ENCODE measurements at places on chromosomes 7 and 10.

GRCh38 chr7:108711611-108712010 lies 141.9 kb downstream of the DNAJB9 start:
- DNase-seq, result no peak

GRCh38 chr7:99115379-99115778 lies 28.5 kb downstream of the SMURF1 start:
- DNase-seq, result no peak

- DNase-seq, result no peak
Observed at GRCh38 chr10:94186722-94187121, 176.0 kb downstream of the NOC3L start.

DNA sequence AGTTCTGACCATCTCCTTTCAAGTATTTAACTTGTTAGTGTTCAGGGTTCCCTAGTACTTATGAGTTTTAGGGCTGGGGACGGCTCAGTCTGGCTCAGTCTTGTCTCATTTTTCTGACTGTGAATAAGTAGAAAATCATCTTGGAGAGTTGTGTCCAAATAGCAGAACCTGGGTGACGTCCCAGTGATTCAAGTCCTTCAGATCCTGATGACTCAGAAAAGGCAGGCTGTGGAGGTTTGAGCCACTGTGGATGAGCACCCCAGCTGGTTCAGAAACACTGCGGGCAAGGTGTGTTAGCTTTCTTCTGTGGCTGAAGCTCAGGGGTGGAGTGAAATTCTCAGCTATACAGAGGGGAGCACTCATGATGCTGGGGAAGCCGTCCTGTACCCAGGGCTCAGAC lies 154.4 kb upstream of the NPY start:
- DNase-seq, result no peak

DNA sequence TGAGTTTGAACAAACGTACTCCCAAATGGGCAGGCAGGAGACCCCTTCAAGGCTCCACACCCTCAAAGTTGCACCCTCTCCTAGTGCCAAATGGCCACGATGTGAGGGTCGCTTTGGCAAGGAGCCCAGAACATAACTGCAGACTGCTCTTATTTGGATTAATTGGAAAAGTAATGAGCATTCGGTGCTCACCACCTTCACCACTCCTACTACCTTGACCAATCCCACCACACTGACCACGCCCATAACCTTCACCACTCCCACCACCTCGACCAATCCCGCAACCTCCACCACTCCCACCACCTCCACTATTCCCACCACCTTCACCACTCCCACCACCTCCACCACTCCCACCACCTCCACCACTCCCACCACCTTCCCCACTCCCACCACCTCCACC lies 94.7 kb upstream of the PAX2 start:
- DNase-seq, result no peak

Measured in stimulated activated CD8-positive, alpha-beta memory T cell treated with anti-CD3 and anti-CD28 coated beads, Interleukin-4, amount 100 ng/mL, for 4 hours (primary cell).